Left renal cortex interstitium (tissue), 4 donors: ENCODE measurements at places on chromosomes 16 and 17.

- no peak for DNase-seq
Measured at GRCh38 chr16:66676599-66676998, 19.9 kb downstream of the CMTM4 start.

DNA sequence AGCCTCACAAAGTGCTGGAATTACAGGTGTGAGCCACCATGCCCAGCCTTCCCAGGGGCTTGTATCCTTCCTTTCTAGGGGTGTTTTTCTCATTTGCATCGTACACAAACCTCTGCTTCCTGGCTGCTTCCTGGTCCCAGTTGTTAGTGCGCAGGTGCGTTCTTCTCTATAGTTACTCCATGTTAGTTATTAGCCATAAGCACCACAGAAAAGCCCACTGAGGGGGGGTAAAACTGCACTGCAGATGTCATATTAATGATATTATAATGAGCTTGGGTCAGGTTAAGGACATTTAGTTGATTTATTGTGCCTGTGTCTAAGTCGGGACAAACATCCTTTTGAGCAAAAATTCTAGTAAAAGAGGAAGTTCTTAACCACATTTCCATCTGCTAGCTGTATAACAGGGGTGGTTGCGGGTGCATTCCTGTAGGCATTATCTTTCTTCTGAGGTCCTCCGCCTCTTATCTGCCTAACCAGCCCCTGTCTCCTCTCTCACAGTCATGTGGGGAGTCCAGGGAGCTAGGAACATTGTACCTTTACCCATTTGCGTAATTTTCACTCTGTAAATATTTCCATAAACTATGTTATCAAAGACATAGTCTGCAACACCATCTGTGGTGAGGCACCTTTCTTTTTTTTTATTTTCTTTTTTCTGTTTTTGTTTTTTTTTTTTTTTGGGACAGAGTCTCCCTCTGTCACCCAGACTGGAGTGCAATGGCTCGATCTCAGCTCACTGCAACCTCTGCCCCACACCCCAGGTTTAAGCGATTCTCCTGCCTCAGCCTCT, 23.6 kb upstream of the ATF7IP2 start:
- DNase-seq: no peak

DNA sequence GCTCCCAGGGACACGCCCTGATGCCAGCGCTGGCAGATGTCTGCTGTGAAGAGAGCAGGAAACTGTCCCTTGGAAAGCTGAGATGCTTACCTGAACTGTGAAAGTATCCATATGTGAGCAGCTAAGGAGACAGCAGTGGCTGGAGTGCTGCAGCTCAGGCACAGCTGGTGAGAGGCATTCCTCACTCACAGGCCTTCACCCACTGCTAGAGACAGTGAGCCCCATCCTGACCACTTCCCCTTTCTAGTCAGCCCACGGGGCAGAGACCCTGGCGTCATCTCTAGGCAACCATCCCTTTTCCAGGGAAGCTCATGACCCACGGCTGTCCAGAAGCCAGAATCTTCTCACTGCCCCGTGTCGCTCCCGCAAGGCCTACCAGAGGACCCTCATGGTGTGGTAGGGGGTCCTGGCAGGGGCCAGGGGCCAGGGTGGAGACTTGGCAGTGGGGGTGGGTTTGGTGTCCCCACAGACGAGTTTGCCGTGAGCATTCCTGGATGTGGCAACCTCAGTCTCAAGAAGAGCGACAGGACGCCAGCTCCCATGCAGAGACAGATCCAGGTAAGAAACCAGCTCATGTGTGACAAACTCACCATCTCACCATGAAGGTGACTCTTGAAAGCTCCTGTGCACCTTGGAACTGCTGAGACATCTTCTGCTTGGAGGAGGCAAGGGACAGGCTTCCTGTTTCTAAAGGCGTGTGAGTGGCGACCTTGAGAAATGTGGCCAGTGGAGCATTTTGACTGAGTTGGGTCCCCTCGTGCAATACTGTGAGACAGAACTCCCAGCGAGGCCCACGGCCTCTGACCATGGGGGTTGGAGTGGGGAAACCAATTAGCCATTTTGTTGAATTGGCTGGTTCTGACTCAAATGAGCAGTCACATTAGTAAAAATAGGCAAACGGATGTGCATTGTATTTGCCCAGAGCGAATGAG, at the start of gene SCIMP:
TSS of gene SCIMP (minus strand) at position 216 of the 932 bp plus-strand sequence. CDS start at position 111, 105 bp downstream.
- no peak for DNase-seq

GRCh38 chr17:53058031-53058430, 764.7 kb upstream of the KIF2B start:
- no peak for DNase-seq

GRCh38 chr17:75084039-75084660, 3.6 kb upstream of the SLC16A5 start:
- no peak for DNase-seq

- DNase-seq: no peak
Measured at GRCh38 chr17:60817192-60817591, 139.5 kb downstream of the BCAS3 start.

GRCh38 chr17:59437791-59438281, 106.4 kb downstream of the YPEL2 start:
- no peak for DNase-seq

GRCh38 chr17:79991140-79991923, 44.3 kb downstream of the TBC1D16 start:
- no peak for DNase-seq

DNA sequence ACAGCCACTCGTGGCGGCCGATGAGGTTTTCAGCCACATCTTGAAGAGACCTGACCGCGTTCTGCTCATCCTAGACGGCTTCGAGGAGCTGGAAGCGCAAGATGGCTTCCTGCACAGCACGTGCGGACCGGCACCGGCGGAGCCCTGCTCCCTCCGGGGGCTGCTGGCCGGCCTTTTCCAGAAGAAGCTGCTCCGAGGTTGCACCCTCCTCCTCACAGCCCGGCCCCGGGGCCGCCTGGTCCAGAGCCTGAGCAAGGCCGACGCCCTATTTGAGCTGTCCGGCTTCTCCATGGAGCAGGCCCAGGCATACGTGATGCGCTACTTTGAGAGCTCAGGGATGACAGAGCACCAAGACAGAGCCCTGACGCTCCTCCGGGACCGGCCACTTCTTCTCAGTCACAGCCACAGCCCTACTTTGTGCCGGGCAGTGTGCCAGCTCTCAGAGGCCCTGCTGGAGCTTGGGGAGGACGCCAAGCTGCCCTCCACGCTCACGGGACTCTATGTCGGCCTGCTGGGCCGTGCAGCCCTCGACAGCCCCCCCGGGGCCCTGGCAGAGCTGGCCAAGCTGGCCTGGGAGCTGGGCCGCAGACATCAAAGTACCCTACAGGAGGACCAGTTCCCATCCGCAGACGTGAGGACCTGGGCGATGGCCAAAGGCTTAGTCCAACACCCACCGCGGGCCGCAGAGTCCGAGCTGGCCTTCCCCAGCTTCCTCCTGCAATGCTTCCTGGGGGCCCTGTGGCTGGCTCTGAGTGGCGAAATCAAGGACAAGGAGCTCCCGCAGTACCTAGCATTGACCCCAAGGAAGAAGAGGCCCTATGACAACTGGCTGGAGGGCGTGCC, 30.1 kb downstream of the CIITA start:
- DNase-seq: no peak

GRCh38 chr17:37490638-37491614, 1.2 kb downstream of the DUSP14 start:
- DNase-seq: no peak

DNA sequence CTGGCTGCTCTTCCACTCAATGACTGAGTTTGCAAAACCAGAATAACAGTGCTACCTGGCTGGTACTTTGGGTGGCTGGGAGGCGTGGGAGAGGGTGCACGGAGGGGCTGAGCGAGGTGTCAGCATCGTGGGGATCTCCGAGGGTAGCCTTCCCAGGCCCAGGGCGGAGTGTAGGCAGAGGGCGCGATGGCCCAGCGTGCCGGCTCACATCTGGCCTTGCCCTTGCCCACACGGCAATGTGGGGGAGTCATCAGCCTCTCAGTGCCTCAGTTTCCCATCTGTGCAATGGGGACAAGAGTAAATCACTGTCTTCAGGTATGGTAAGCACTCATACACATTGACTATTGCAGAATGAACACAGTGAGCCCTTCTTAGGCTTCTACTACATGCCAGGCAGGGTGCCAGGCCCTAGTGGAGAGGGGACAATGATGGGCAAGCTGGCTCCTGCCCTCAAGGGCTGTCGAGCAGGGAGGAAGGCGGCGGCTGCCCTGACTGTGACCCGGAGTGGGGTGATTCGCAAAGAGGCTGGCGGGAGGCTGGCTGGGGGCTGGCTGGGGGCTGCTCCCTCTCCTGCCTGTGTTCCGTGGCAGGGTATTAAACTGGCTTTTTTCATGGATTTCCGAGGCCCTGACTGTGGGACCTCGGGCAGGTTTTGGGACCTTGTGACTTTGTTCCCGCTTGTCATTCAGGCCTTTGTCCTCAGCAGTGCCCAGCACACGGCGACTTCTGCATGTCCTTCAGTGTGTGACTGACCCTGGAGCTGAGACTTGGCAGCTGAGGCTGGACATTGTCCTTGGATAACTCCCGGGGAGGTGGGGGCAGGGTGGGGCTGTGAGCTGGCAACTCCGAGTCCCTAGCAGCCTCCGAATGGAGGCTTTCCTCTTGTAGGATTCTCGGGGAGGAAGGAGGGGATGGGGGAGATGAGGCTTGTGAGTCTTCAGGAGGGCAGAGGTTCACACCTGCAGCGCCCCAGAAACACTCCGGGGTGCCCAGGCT, 243.1 kb downstream of the SEC14L1 start:
- DNase-seq: no peak

DNA sequence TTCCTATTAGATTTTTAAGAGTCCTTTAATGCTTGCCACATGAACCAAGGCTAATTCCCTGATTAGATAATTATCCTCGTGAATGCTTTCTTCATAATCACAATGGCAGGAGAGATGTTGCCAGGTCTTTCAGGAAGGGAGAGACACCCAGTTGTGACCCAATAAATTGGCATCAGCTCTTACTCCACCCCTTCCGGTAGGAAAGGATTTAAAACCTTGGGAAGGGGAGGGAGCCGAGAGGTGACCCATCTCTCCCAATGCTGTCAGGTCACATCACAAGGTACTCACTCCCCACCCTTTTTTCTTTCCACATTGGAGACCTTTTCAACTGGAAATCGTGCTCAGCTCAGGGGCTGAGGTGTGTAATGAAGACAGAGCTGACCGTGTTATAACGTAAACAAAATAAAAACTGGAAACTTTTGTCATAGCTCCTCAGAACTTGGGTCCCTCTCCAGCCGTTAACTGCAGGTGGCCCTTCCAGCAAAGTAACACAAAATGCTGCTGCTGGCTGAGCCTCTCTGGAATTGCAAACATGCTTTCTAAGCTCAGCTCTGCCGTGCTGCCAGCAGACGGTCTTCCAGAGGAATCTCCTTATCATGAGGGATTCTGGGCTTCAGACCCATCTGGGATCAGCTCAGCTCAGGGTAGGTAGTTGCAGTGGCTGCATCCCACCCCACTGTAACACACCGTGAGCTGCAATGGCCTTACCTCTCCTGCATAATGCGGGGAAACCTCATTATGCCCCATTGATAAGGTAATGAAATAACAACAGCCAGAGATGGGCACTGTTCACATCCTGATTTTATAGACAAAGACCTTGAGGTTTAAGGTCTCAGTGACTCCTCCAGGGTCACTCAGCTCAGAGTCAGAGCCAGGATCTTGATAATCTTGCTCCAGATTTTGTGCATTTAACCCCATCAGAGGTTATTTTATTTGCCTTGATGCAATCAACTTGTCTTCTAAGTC, 15.6 kb downstream of the TMEM100 start:
- DNase-seq: no peak

GRCh38 chr17:64084086-64084939, 45.6 kb downstream of the ERN1 start:
- DNase-seq: no peak

DNA sequence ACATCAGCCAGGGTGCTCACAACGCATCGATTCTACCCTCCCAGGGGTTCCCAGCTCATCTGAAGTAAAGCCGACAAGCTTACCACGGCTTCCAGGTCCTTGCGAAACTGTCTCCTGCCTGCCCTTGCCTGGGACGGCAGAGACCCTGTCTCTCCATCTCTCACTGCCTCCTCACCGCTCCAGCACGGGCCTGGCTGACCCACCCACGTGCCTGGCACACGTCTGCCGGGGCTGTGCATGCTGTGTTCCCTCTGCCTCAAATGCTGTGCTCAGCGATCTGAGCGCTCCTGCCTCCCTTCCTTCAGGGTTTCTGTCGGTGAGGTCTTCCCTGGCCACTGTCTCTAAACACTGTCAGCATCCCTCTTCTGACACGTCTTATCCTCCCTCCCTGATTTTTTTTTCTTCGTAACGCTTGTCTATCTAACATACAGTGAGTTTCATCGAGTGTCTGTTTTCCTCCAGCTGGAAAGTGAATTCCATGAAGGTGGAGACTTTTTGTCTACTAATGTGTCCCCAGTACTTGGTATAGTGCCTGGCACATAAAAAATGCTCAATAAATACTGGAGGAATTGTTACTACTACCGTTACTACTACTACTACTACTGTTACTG, 208.4 kb downstream of the IRF8 start:
- DNase-seq: no peak

- DNase-seq: no peak
Measured at GRCh38 chr16:49876716-49877129, 20.8 kb upstream of the ZNF423 start.

DNA sequence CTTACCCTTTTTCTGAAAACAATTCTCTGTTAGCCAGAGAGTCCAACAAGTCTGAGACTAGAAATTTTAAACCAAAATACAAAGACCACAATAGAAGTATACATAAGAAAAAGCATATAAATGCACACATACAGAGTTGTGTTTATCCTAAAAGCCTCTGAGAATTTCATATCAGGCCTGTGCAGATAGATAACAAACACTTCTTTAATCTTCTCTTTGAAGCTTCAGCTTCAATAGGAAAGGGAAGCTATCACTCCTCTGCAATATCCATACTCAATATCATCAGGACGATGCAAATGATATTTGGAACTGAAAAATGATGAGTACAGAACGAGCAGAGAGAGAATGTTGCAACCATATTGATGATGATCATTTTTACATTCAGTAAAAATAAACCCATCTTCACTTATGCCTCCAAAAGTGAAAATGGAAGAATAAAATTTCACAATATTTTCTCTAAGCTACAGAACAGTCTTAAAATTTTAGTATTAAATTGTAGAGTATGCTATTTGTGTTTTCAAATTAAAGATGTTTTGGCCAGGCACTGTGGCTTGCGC, 61.6 kb downstream of the SKAP1 start:
- DNase-seq: no peak

DNA sequence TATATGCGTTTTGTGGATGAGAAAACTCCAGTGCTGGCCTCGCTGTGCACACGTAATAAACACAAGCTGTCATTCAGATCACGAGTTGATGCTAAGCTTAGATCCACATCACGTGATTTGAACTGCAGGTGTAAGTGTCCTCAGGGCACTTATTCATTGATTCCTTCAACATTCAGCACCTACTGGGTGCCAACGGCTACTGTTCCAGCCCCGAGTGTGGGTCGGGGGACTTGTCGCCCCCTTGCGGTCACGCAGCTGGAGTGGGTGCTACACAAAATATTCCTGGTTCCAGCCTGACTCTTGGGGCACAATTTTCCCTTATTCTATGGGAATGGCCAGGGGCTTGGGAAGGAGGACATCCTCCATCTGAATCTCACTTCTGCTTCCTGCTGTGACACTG, 29.9 kb upstream of the GINS2 start:
- no peak for DNase-seq

DNA sequence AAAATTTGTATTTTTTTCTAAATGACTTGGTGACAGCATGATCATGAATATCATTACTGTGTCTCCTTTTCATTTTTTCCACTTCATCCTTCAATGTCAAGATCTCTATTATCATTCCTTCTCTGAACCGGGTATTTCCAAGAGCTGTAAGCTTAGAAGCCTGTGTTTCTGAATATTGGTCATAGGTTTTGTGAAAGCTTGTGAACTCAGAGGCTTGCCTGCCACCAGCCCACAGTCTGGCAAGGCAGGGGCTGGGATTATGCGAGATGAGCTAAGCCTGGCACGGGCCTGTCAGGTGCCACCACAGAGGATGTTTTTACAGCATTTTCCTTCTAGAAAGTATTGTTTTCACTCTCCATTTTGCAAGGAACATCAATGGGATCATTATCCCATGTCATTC, 92.8 kb downstream of the MYH10 start:
- no peak for DNase-seq
